ENCODE measurements at places on chromosomes 16 and 17. TPM values are rescaled to one million over a fixed set of nuclear protein-coding genes. Genes with fewer than 3 reads are reported as not detected.

DPEP2 gene
- not detected for total RNA-seq

ELMO3 gene
- total RNA-seq = 2.1 TPM

STAT5A gene
- 3.4 TPM for total RNA-seq

TEKT5 gene
- total RNA-seq = not detected

CCL3 gene
- not detected for total RNA-seq

OR3A2 gene
- 2.6 TPM for total RNA-seq

GRAP gene
- 0.64 TPM for total RNA-seq

MIEN1 gene
- 52.2 TPM for total RNA-seq

NSF gene
- 57.0 TPM for total RNA-seq

RND2 gene
- 75.8 TPM for total RNA-seq
